ENCODE measurements at places on chromosomes 7 and 10.

DNA sequence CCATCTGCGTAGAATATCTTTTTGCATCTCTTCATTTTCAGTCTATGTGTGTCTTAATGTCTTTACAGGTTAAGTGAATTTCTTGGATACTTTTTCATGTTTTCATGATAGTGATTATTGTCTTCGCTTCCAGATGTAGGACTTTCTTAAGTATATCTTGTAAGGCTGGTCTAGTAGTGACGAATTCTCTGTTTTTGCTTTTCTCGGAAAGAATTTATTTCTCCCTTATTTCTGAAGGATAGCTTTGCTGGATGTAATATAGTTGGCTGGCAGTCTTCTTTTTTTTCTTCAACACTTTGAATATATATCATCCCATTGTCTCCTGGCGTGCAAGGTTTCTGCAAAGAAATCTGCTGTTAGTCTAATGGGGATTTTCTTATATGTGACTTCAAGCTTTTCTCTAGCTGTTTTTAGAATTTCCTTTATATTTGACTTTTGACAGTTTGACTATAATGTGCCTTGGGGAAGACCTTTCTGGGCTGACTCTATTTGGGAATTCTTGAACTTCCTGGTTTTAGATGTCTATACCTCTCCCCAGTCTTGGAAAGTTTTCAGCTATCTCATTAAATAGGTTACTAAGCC, 14.3 kb downstream of the GTPBP4 start:
- DNase-seq: no peak

- no peak for DNase-seq
These were observed 40.6 kb upstream of the WAC start for GRCh38 chr10:28492116-28492920.

GRCh38 chr10:118485641-118486040, 109.8 kb downstream of the PRLHR start:
- DNase-seq: no peak

DNA sequence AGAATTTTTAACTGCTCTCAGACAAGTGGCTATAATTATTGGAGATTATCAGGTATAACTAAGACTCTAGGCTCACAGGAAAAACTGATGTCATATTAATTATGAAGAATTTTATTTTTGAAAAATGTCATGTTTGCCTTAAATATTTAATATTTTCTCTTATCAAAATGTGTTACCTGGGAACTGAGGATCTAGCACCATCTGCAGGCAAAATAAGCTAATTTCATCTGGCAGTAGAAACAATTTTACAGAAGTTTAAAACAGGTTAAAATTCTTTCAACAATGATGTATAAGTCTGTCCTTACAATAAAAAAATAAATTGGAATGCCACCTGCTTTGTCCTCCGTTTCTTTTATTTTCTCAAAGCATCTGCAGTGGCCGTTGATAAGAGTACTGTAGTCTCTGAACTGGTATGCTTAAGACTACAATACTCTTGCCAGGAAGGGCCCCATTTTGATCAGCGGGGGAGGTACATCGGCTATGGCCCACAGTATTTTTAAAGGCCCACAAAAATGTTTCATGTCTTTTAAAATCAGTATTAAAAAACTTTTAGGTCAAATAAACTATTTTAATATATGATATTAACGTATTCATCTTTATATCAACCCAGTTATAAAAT, 81.3 kb downstream of the VWDE start:
- DNase-seq: no peak

DNA sequence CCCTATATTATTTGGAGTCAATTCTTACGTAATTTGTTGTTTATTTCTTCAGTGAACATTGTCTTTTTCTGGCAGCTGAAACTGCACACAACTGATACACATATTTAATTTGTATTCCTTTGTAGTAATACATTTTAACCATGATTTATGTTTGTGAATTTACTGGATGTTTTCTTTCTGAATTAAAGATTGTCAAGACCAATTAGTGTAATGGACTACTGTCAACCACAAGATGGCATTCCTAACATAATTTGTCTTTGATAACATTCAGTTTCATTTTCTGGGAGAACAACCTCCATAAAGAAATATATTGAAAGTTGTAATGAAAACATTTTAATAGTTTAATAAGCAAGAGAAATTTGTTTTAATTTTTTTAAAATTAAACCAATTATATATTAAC, 10.1 kb downstream of the THNSL1 start:
- DNase-seq: no peak

DNA sequence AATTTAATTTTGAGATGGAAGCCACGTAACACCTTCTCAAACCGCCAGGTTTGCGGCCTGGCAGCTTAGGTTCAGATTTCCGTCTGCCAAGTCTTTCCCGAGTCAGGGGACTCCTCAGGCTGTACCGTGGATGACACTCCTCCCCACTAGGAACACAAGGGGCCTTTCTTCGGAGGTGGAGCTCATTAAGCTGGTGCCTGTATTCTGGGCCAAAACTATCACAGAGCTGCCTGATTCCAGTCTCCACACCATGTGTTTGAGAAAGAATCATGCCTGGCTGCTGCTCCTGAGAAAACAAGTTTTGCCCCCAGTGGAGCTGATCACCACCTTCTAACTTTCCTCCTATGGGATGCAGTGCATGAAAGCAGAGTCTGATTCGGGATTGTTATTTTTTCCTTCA, 44.8 kb downstream of the TMEM209 start:
- no peak for DNase-seq

GRCh38 chr10:4810092-4810491, 15.9 kb upstream of the AKR1E2 start:
- DNase-seq: no peak

- DNase-seq: no peak
These were observed 40.4 kb downstream of the CREB3L2 start for GRCh38 chr7:137961200-137962177.

- no peak for DNase-seq
These were observed 3.7 kb upstream of the TCTN3 start for GRCh38 chr10:95697429-95697828.

GRCh38 chr10:23829556-23829955, 379.4 kb upstream of the KIAA1217 start:
- no peak for DNase-seq

DNA sequence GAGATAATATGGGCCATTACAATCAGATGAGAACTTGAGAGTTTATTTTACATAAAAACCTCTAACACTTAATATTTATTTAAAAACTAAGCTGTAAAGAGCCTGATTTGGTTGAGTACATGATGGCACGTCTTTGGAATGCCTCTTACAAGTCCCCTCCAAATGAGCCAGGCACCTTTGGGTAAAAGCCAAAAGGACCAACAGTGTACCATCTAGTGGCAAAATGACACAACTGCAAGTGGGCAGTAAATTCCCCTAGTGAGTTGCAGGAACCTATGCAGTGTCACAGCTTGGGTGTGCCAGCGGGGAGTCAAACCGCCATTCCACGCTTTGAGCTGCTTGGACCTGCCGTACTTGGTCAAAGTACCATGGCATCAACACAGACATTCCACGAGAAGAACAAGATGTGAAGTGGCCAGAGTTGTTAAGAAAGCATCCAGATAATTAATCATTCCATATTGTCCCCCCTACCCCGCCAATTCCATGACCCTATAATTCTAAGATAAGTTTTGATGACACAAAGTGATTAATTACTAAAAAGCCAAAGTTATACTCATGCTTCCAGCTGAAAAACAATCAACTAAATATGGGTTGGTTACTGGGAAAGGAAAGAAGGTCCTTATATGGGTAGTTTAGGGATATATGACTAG, 115.2 kb downstream of the SORBS1 start:
- DNase-seq: peak; percentile 32

- DNase-seq: no peak
These were observed 621.2 kb downstream of the REEP3 start for GRCh38 chr10:64142395-64142794.

- no peak for DNase-seq
These were observed 6.5 kb downstream of the MDH2 start for GRCh38 chr7:76054123-76055120.

- no peak for DNase-seq
These were observed 46.9 kb upstream of the GPAM start for GRCh38 chr10:112230325-112230988.

DNA sequence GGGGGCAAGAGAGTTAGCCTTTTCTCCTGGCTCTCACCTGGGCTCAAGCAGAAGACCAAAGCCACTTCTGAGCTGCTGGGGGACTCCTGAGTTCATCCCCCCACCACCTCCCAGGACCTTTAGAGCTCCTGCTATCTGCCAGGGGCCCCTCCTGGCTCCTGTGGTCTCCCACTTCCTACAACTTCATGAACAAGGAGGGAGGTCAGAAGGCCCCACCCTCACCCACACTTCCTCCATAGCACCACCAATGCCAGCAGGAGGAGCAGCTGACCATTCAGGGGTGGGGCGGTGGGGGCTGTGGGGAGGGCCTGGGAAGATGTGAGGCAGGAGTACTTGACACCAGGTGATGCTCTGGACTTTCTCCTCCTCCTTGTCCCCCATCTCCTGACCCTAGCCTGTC, 32.6 kb upstream of the ADCYAP1R1 start:
- DNase-seq: no peak

- no peak for DNase-seq
These were observed 119.5 kb upstream of the CAV2 start for GRCh38 chr7:116380025-116380424.

- DNase-seq: no peak
These were observed 8.0 kb upstream of the TAS2R60 start for GRCh38 chr7:143435266-143435665.

- no peak for DNase-seq
These were observed 435.9 kb upstream of the PHF14 start for GRCh38 chr7:10537764-10538163.
